T1000 (cell line): ENCODE measurements at places on chromosomes 3 and 15.

- DNase-seq: no peak
Measured at GRCh38 chr15:78058401-78058935, 19.0 kb downstream of the TBC1D2B start.

- DNase-seq: no peak
Measured at GRCh38 chr3:127820221-127820825, 2.0 kb downstream of the MGLL start.

DNA sequence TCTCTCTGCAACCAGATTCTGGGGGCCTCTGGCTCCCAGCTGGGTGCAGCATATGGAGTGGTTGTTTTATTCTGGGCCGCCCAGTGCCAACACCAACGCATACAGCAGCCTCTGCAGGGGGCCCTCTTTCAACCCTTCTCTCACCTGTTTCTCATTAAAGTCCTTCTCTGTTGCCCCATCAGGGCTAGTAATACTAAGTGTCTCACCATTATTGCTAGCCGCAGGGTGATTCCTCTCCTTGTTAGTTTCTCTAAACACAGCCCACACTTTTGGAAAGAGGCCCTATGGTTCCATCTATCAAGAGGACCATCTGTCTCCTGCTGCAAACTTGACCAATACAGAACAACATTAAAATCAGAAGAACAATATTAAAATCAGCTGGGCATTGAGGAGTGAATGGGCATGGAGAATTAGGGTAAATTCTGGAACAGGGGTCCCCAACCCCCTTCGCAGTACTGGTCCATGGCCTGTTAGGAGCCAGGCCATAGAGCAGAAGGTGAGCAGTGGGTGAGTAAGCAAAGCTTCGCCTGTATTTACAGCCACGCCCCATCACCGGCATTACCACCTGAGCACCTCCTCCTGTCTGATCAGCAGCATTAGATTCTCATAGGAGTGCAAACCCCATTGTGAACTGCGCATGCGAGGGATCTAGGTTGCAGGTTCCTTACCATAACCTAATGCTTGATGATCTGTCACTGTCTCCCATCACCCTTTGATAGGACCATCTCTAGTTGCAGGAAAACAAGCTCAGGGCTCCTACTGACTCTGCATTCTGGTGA, 36.5 kb downstream of the ALS2CL start:
- no peak for DNase-seq

DNA sequence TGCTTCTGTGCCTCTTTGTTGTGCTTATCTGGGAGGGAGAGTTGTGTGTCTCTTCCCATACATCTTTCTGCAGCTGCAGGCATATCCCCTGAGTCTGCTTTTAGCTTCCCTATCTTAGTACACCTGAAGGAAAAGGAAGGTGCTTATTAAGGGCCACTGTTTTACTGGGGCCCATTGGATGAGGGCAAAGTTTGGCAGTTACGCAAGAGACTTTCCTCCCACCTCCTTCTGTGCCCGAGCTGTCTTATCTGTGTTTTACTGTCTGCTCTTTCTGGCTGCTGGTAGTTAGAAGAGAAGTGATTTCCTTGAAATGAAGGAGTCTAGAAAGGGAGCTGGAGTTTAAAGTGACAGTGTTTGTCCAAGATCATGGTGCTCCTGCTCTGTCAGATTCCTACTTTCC, 66.5 kb downstream of the GABRG3 start:
- no peak for DNase-seq

- no peak for DNase-seq
Measured at GRCh38 chr15:26065723-26066122, 202.6 kb upstream of the ATP10A start.

GRCh38 chr3:102169915-102170479, 264.8 kb upstream of the ZPLD1 start:
- no peak for DNase-seq

- no peak for DNase-seq
Measured at GRCh38 chr3:155339052-155339451, 45.6 kb upstream of the STRIT1 start.

DNA sequence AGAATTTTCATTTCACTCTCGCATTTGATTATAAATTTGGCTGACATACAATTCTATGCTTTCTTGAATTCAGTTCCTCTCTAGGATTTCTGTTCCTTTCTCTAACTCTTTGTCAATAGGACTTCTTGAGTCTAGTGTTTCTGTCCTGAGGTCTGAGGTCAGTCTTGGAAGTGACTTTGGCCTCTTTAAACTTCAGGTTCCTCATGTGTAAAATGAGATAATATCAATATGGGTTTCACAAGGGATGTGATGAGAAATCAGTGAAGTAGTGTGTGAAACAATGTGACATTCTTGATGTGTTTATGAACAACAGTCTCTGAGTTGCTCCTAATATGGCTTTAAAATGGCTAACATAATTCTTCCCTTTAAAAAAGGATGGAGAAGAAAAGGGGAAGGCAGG, 92.2 kb downstream of the SV2B start:
- no peak for DNase-seq

GRCh38 chr3:11933529-11933928, 70.7 kb upstream of the SYN2 start:
- no peak for DNase-seq

- DNase-seq: peak; percentile 25
Measured at GRCh38 chr3:157606011-157606851, 103.0 kb upstream of the VEPH1 start.

DNA sequence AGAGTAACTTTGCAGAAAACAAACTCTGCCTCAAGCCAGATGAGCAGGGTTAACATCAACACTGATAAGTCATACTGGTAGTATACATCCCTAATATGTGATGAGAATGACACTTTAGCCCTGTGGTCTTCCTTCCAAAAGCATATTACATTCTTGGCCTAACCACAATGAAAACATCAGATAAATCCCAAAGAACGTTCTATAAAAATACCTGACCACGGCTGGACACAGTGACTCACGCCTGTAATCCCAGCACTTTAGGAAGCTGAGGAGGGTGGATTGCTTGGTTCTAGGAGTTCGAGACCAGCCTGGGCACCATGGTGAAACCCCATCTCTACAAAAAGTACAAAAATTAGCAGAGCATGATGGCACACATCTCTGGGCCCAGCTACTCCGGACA, 4.7 kb downstream of the TMCC1 start:
- peak; percentile 30 for DNase-seq
